ENCODE measurements at places on chromosomes 2 and 18.

DNA sequence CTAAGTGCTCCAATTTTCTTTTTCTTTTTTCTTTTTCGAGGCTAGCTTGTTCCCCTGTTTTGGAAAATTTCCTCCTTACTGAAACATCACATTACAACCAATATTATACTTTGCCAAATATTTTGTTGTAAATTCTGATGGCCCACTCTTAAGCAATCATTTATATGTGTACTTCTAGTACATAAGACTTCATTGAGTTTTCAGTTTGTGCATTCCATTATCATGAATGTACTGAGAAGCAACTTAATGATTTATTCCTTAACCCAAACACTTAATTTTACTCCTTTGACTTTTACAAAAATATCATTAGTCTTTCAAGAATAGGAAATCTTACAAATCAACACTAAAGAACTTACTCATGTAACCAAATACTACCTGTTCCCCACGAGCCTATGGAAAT lies 242.4 kb downstream of the ARHGAP15 start:
- no peak for DNase-seq

DNA sequence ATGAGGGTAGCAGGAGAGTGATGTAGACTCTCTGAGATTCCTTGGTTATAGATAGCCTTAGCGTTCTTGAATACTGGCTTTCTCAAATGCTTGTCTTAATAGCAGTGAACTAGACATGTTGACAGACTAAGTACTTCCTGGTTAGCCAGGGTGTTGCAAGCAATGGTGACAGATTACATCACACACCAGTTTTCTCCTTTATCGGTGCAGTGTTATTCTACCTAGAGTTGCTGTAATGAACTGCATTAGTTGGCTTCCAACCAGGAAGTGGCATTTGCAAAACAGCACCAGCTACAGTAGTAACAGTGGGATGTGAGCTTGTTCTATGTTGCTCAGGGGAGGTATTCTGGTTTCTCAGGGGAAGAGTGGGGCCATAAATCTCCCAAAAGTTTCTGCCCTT lies 582.2 kb upstream of the DDX18 start:
- no peak for DNase-seq

GRCh38 chr18:48601343-48601742 lies 62.5 kb downstream of the CTIF start:
- DNase-seq: no peak

DNA sequence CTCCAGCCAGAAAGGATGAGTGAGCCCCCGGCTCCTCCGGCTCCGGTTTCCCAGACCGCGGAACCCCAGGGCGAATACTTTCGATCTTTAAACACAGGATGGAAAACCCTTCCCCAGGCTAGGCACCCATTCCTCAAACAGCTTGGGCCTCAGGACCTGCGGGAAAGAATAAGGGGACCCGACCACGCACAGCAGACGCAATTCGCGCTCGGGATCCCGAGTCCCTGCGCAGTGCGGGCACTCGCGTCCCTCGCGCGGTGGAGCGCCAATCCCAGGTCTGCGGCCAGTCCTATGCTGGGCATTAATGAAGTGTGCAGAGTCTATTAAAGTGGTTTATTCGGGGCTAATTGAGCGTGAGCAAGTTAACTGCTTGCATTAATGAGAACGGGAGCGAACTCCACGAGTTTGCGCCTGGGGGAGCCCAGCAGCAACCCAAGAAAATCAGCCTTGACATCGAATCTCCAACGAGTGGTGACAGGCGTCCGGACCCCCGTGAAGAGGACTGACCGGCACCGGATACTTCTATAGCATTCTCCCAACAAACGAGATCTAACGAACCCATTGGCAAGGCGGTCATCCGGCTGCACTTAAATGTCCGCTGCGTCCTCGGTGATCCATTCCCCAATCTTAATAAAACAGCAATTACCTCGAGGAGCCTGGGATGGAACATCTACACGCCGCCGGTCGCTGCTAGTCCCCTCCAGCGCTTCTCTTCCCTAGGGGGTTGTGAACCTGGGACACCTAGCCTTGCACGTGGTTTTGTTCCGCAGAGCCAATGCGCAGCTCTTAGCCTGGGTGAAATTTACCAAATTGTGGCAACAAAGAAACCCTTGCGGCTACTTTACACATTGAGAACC lies 1.6 kb downstream of the OSR1 start:
- peak; percentile 25 for DNase-seq

GRCh38 chr2:10982931-10983701 lies 71.4 kb downstream of the KCNF1 start:
- peak; percentile 59 for DNase-seq

DNA sequence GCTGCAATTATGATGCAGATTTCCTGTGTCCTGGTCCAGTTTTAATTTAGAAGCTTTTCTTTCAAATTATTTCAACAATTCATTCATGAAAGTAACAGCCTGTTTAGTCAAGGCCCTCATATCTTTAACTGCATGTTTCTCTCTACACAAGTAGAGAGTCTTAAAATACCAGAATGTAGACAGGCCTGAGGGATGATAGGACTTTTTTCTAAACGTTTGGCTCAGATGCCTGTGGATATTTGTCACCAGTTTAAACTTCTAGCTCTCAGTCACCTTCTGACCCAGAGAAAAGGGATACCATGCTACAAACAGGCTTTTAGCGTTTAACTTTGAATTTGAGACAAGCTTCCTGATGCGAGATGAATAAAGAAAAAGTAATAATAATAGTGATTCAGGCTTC lies 15.7 kb downstream of the COL5A2 start:
- DNase-seq: no peak

DNA sequence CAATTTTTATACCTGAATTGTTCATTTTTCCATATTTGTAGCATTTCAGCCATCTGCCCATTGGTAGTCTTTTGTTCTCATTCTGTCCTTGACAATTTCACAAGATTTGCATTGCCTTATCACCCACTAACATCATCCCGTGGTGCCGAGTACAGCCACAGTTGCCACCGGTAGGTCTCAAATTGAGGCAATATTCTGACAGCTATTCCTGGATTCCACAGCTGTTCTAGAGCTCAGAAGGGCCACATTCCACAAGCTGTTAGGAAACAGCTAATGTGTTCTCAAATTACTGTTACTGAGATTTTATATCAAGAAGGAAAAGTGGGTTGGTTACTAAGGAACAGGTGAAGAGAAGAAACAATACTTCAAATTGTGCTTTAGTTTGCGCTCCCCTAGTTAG lies 178.8 kb downstream of the RPRM start:
- DNase-seq: peak; percentile 53

DNA sequence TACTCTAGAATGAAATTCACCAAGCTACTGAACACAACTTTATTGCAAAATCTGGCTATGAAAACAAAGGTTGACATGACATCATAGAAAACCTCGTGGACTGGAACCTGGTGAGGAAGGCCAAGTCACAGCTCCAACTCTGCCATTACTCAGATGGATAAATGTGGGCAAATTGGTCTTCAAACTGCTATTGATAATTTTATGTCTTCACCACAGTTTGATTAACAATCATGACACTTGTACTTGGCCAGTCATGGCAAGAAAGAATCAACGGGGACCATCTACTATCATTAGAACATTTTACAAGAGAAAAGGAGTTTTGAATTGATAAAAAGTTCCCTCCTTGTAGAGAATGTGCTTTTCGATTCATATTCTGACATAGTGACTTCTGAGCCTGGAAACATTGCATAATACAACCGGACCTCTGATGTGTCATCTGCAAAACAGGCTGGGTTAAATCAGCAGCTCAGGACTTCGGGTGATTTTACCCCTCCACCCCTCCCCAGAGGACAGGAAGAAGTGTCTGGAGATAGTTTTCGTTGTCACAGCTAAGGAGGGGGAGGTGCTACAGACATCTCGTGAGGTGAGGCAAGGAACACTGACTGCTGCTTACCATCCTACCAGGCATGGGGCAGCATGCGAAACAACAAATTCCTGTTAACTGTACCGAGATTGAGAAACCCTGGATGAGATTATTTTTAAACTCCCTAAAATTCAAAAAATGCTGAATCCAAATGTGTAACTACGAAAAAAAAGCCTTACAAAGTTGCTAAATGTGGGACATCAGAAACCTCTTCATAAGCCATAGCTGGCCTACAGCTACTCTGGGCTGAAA lies 8.4 kb downstream of the L3MBTL4 start:
- DNase-seq: no peak

DNA sequence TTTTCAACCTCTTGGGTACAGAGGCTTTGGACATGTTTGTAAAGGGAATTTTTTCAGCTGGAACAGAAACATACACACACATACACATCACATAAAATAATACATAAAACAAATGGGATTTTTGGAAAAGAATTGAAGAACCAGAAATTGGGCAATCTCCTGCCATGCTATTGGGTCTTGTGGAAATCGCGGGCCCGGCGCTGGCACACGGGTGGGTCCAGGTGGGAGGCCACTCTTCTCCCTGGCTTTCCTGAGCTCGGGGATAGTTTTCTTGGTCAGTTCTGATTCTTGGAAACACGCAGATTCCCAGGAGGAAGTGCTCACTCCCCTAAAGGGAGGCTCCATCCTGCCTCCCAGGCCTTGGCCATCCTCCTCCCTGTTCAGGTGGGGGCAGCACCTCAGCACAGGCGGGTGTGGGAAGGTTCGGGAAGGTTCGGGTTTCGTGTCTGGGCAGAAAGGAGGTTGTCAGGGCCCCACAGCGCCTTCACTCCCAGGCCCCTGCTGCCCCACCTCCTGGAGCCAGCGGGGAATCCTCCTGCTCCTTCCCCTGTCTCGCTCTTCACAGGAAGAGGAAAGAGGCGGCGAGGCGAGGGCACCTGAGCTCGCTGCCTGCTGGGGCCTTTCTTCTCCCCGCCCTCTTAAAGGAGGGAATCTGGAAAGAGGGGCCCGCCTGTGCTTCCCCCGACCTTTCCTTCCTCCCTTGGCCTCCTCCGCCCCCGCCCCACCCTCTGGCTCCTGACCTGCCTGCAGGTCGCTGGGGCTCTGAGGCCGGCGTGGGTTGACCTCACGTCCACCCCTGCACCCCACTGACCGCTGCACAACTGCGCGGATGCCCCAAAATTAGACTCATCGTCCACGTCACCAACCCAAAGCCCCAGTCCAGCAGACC lies 97.8 kb upstream of the PXDN start:
- no peak for DNase-seq

DNA sequence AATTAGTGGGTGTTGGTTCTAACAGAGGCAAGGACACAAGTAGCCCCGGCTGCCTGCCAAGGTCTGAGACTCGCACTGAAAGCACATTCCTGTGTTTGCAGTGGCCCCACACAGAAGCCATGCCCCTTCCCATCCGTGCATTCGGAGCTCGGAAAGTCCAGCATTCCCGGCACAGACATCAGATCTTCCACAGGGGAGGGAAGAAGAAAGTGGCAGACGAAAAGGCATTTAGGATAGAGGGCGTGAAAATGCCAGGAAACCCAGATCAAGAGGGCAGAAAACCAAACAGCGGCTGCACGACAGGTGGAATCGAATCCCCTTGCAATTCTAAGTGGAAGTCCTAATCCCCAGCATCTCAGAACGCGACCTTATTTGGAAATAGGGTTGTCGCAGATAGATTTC lies 105.5 kb upstream of the ASB18 start:
- DNase-seq: peak; percentile 81

DNA sequence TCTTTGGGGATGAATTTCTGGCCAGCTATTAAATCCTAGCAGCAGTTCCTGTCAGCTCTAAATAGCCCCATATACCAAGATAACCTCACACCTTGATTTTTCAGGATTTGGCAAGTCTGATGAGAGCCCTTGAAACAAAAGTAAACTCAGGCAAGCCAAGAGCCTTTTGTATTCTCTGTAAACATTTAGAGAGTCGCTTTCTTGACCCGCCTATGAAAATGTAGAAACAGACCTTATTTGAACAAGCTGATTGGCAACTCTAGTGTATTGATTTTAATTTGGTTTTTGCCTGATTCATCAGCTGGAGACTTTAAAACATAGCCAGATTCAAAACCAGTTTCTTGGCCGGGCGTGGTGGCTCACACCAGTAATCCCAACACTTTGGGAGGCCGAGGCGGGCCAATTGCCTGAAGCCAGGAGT lies 43.4 kb downstream of the CABLES1 start:
- DNase-seq: no peak

DNA sequence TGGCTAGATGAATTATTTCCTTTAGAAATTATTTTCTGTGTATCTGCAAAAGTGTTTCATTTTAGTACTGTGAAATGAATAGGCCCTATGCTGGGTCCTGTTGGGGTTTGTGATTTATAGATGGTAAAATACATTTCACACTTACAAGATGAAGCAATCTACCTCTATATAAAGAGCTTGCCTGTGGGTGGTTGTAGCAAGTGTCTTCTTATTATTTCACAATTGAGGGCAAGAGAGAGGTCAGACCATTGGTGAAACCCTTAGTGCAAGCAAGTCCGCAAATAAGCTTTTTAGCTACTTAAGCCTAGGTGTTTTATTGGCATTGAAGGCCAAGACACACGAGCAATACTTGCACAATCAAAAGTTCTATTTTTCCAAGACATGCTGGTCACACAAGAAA lies 153.1 kb downstream of the FMNL2 start:
- DNase-seq: no peak

DNA sequence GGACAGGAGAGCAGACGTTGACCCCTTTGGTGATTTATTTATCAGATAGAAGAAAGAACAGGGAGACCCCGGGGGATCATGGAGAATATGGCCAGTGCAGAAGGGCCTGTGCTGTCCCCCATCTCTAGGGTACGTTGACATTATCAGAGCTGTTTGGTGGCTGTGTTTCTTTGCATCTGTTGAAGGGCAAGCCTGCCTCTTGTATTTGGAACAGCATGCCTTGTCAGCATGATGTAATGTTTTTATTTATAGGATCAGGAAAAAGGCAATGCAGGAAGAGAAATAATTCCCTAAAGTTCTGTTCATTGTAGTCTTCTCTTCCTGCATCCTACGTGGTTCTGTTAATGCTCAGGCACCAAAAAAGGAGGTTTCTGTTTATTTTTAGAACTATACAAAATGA lies 49.8 kb upstream of the CABYR start:
- DNase-seq: peak; percentile 33

- DNase-seq: no peak
Measured at GRCh38 chr2:166536111-166536510, 42.1 kb upstream of the SCN7A start.

DNA sequence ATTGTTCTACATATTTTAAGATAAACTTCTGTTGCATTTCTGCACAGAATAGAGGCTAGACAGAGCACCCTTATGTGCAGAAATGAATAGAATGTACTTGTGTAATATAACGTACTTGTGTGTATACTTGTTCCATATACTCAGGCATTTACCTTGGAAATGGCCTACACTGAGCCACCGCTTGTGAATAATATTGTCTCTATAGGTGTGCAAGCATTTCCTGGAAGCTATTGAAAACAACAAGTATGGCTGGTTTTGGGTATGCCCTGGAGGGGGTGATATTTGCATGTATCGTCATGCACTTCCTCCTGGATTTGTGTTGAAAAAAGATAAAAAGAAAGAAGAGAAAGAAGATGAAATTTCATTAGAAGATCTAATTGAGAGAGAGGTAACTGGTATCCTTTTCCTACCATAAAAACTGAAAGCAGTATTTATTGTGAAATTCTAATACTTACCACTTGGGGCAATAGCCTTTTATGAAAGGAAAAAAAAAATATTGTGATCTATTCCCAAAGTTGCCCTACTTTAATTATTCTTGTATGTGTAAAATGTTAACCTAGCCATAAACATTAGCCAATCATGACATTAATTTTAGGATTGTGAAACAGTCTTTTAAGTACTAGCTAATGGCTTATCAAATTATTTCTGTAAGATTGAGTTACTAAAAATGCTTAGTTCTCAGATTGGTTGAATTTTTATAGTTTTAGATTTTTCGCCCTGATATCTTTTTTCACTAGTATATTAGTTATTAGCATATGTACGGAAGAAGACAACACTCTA lies 18.0 kb downstream of the ZC3H15 start:
- peak; percentile 54 for DNase-seq

- DNase-seq: no peak
Measured at GRCh38 chr18:35519148-35519899, 21.6 kb upstream of the INO80C start.

All from tongue (tissue), 3 donors.